ENCODE measurements at places on chromosomes 5 and 9. TPM values are rescaled to one million over a fixed set of nuclear protein-coding genes. Genes with fewer than 3 reads are reported as not detected.

CHSY3 gene
- total RNA-seq, result 0.91 TPM

SMIM33 gene
- total RNA-seq, result not detected

- H3K27ac ChIP-seq, result no peak overlapping the region
- no peaks in the 10 kb centered on the region for H3K4me1 ChIP-seq
- H3K27me3 ChIP-seq, result peaks cover 17% of the 10 kb centered on the region
- DNase-seq, result no peak
- H3K4me3 ChIP-seq, result no peak overlapping the region
Measured at GRCh38 chr5:157186309-157187045, 5.8 kb downstream of the ITK start.

- H3K36me3 ChIP-seq, result no peaks in the 10 kb centered on the region
- DNase-seq, result no peak
- no peak overlapping the region for H3K27ac ChIP-seq
- no peaks in the 10 kb centered on the region for H3K27me3 ChIP-seq
Measured at GRCh38 chr5:100110497-100110896, 424.7 kb upstream of the FAM174A start.

GRCh38 chr5:95836544-95836943 is 14.0 kb upstream of the GLRX start:
- no peaks in the 10 kb centered on the region for H3K27me3 ChIP-seq
- peaks cover 14% of the 10 kb centered on the region for H3K4me1 ChIP-seq
- DNase-seq, result no peak
- H3K36me3 ChIP-seq, result no peaks in the 10 kb centered on the region

All from neural crest cell (in vitro differentiated cells).